Tibial nerve (tissue), 4 donors: ENCODE measurements at places on chromosomes 16 and 17.

DNA sequence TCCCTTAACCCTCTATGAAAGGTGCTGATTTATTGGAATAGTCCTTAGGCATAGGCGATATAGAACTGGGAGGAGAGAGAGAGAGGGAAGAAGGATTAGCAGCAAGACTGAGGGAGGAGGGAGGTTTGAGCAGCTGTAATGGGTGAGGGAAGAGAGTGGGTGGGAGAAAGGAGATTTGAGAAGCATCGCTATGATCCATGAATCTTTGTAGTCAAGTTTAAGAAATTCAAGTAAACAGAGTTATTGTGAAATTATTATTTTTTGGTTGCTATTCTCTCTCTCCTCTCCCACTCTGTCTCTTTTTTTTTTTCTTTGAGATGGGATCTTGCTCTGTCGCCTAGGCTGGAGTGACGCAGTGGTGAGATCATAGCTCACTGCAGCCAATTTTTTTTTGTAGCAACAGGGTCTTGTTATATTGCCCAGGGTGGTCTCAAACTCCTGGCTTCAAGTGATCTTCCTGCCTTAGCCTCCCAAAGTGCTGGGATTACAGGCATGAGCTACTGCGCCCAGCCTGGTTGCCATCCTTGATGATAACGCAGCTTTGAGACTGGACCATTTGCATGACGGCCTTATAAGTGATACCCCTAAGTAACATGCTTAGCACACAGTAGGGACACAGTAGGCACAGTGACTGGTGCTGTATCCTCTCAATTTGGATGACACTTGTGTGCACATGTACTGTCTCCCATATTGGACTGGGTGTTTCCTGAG lies 21.0 kb upstream of the TNS4 start:
- no peak for DNase-seq

- no peak for DNase-seq
Observed at GRCh38 chr17:67484261-67484660, 107.2 kb downstream of the PITPNC1 start.

DNA sequence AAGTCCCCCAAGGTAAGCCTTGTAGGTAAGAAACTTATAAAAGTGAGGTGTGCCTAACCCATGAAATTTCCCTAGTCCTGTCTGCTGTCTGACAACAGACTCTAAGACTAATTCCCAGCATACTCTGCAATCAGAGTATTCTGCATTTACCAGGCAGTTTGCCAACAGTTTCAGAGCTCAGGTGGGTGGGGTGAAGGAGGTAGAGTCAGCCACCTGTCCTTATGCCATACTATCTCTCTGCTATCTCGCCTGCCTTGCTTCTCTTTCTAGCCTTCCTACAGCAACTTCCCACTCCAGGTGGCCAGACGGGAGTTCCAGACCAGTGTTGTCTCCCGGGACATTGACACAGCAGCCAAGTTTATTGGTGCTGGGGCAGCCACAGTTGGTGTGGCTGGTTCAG lies 2.3 kb downstream of the ATP5MC1 start:
- no peak for DNase-seq

GRCh38 chr16:48852458-48852857 lies 242.5 kb upstream of the N4BP1 start:
- DNase-seq, result no peak

DNA sequence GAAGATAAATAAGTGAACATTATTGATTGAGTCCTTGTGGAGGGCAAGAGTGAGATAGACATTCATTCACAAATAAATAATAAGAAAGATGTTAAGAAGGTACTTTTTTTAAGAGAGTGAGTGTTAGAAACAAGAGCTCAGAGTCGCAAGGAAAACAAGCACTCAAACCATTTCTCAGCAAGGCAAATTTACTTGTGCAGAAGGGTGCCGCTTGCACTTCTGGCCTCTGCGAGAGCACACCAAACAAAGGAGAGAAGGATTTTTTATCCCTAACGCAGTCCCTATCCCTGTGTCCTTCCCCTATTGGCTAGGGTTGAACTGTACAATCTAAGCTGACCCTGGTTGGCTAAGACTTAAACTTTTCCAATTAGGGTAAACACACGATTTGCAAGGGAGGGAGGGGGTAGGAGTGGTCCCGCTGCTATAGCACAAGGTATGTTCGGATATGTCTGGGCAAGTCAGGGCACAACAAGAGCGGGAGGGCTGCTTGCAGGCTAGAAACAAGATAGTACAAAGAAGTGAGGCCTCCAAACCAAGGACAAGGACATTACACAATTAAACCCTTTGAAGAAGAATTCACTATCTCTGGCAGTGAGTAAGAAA lies 156.2 kb downstream of the PPM1E start:
- no peak for DNase-seq

DNA sequence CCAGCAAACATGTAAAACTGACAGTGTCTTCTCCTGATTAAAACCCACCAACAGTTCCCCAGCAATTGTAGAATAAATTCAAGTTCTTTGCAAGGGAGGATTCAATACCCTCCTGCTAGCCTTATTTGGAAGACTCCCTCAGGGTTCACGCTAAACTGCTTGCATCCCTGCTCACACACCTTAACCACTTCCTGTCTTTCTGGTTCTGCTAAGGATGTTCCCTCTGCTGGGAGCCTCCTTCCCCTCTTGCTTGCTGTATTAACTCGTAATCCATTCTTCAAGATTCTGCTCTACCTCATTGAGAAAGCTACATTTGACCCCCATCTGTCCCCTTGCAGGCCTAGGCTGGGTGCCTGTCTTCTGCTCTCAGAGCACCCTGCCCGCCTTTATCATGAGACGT lies 2.3 kb upstream of the SHISA6 start:
- no peak for DNase-seq

- no peak for DNase-seq
Observed at GRCh38 chr17:35298639-35299038, 55.8 kb downstream of the SLFN5 start.

DNA sequence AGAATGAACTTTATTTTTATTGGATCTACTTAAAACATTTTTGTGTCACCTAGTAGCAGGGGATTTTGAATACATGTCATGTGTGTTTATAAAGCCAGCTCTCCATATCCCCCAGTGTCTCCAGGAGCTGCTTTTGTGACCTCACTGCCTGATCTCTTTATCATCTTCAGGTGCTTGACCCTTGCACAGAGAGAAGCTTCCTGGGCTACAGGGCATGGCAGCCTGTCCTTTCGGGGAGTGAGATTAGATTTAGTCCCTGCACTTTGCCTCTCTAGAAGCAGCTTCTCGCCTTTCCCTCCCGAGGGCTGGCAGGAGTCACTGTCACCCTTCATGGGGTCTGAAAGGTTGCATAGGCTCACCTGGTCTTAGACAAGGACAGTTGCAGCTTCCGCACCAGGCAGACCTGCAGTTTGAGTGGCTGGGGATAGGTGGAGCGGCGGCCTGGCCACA lies 42.7 kb downstream of the PGS1 start:
- no peak for DNase-seq

DNA sequence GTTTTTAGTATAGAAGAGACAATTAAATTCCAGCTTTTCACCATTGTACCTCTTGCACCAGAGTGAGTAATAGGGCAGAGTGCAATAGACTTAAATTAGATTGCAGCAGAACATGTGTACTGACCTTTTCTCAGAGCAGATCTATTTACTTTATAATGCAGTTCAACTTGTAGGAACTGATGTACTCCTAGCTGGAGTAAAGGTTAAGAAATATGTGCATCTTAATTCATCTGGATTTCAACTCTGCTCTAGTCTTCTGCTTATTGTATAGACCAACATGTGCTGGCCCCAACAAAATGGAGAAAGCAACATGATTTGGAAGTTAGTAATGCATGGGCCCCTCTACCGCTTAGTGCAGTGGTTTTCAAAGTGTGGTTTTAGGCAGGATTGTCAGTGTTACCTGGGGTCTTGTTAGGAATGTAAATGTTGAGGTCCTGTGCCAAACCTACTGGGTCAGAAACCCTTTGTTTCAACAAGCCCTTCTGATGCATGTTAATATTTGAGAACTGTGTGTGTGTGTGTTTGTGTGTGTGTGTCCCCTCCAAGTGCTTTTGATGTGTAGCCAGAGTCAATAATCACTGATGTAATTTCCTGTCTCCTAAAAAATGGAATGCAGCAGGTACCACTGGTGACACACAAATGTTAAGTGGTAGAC lies 138.6 kb downstream of the TOX3 start:
- no peak for DNase-seq
